Activated T-helper 17 cell treated with anti-CD3 and anti-CD28 coated beads, Interleukin-2, amount 50 U/mL, for 72 hours (primary cell): ENCODE measurements at places on chromosomes 1 and 21.

DNA sequence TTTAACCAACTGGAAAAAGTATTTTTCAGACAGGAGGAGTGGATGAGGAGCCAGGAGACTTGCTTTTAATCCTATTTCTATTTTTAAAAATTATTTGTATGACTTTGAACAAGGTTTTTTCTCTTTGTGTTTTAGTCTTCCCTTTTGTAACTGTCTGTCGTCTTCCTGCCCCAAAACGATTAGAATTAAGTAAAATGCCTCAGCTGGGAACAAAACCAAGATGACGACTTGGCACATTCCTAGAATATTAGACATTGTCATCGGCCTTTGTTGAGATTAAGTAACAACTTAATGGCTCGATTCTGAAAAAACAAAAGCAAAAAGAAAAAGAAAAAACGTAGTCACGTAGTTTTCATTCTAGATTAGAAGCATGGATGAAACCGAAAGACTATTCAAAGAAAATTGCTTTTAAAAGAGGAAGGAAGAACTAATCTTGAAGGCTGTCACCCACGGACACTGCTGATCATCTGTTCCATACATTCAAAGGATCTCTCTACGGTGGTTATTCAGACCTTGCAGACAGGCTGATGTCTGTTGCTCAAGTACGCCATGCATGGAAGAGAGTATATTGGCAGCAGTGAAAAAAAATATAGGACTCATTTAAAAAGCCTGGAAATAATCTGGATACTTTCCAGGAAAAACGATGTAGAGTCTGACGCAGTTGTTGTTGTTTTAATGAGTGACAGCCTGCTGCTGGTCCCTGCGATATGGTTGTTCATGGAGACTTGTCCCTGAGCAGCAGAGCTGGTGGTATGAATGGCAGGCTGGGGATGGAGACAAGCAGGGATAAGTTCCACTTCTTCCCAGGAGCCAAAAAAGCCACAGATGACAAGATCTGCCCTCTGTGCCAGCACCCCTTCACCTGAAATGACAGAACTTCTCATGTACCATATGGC is 16.8 kb downstream of the GNG4 start:
- peak; percentile 83 for ATAC-seq

DNA sequence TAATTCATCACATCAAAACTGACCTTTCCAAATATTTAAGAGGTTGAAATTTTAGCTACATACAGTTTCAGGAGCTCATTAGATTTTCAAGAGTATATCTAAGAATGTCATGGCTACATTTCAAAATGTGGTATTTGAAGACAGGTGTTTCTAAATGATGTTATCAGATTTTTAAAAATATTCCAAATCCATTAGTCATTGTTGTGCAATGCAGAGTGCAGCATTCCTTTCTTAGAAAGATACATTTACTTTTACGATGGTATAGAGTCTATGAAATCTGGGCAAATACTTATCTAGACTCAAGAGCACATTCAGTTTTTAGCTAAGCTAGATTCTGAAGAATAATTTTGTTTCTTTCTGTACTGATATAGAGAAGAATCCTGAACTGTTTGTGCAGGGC is 230.3 kb downstream of the CHRM3 start:
- no peak for ATAC-seq

- ATAC-seq, result peak; percentile 65
Measured at GRCh38 chr21:38768471-38769063, 37.2 kb upstream of the ETS2 start.

GRCh38 chr1:58000821-58001220 is 545.7 kb downstream of the OMA1 start:
- ATAC-seq, result no peak

DNA sequence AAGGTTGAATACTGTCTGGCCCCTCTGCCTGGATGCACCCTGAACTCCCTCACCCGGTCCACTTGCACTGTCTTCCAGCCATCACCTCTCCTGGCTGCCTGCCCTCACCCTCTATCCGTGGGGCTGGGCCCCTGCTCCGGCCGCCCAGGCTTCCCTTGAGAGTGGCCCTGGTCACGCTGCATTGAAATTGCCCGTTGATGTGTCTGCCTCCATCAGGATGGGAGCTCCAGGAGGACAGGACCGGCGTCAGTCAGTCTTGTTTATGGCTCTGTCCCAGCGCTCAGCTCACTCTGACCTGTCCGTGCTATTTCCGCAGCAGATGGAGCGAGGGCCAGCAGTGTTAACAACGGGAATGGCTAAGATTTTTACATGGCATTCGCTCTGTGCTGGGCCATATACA is 34.9 kb downstream of the FOXO6 start:
- ATAC-seq, result no peak

DNA sequence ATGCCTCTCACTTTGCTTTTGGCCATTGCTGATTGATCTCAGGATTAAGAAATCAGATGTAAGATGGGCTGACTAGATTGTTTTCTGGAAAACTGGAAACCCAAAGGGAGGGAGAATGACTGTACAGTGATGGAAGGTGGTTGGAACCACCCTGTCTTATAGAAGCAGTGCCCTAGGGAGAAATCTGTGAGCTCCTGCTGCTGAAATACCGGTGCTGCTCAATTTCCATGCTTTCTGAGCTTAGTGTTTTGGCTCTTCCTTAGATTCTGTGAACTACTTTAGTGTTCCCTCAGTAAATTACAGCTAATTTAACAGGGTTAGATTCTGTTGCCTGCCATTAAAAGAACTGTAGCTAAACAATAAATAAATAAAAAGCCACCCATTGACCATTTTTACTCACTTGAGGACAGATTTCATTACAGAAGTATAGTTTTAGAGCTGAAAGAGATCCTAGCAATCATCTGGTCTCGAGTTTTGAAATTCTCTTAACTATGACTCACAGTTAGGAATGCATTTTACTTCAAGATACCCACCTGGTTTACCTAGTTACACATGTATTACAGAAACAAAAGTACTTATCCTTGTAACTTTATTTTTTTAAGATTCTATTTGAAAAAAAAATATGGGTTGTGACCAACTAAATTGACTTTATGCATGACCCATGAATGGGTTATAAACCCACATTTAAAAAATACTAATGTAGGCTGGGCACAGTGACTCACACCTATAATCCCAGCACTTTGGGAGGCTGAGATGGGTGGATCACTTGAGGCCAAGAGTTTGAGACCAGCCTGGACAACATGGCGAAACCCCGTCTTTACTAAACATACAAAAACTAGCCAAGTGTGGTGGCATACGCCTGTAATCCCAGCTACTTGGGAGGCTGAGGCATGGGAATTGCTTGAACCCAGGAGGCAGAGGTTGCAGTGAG is 33.2 kb downstream of the CAMSAP2 start:
- ATAC-seq, result no peak

DNA sequence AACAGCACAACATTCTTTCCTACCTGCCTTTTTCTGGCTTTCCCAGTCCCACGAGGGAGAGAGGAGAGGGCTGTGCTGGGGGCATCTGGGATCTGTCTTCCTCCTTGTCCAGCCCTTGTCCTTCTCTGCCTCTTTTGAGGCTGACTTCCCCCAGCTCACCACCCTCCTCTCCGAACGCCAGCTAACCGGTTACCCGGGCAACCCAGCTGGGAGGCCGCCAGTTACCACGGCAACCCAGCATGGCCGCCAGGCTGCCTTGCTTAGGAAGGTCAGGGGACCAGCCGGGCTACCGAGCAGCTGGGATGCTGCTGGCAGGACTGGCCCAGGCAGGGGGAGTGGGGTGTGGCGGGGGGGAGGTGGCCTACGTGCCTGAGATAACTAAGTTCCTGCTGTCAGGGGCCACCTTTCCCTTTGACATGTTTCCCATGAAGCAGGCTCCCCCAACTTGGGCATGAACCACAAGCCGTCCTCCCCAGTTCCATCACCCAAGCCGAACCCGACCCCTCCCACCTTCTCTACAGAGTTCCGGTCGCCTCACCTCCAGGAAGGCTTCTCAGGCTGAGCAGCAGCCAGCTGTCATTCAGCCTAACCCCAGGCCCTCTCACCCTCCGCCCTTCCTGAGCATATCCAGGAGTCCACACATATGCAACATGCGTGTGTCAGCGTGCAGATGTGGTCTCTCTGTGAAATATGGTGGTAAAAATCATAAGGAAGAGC is 8.7 kb downstream of the PLEKHA6 start:
- ATAC-seq, result no peak

DNA sequence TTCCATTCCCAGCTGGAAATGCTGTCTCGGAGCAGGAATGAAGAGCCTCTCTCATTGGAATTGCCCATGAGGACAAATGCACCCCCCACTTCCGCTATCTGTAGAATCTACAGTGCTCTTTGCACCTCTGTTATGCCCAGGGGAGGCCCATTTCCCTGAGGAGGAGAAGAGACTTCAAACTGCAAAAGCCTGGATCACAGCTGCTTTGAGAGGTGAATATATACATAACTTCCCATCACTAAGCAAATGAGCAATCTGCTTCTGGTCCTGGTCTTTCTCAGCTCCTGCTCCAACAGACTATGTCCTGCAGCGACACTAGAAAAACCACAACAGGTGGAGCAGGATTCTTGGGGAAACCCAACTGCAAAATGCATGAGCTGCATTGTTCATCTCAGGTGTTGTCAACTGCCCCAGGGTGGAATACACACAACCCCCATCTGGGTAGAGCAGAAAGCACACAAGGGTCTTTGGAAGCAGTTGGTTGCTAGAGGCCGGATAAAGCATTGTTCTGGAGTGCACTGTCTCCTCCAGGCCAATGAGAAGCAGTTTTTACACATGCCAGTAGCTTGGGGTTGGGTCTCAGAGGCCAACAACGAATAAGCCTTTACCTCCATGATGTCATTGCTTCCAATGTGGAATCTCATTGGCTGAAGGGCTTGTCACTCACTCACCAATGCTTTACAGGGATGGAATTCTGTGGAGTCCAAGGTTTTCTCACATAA is 67.7 kb upstream of the RAB4A start:
- ATAC-seq, result no peak

DNA sequence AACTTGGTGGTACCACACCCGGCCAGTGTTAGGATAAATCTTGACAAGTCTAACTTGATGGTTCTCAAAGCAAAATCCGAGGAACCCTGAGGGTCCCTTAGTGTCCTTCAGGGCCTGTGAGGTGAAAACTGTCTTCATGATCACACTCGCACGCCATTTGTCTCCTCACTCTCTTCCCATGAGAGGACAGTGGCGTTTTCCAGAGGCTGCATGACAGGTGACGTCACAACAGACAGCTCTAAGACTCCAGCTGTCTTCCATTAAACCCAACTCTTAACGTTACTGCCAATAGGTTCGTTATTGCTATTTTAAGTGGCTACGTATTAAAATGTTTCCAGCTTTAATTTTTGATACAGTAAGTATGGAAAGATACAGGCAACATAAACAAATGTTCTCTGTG is 13.8 kb downstream of the CFAP74 start:
- no peak for ATAC-seq

- no peak for ATAC-seq
Measured at GRCh38 chr1:223320959-223321358, 43.0 kb downstream of the SUSD4 start.

GRCh38 chr1:17653728-17654351 is 101.3 kb upstream of the ACTL8 start:
- no peak for ATAC-seq

- no peak for ATAC-seq
Measured at GRCh38 chr1:205062319-205062718, 19.3 kb downstream of the CNTN2 start.

DNA sequence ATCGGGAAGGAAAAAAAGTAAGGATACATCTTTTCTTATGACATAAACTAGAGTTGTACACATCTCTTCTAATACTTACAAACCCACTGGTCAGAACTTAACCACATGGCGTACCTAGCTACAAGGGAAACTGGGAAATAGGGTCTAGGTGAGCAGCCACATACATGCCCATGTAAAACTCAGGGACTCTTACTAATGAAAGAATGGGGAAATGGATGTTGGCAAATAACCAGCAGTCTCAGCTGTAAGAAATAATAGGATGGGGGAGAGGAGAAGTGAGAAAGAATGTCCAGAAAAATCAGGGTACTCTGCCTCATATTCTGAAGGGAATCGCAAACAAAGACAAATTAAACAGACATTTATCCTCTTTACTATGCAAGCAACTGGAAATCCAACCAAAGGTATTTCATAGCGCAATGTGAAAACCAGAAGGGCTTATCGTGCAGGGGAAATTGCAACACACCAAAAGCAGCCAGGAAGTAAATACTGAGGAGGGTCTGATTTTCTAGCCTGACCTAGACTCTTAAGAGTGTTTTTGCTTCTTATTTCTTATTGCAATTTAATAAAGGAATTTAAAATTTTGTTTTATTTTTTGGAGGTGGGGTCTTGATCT is 17.5 kb downstream of the GTF2B start:
- no peak for ATAC-seq

GRCh38 chr1:185646202-185646683 is 87.9 kb upstream of the HMCN1 start:
- peak; percentile 27 for ATAC-seq

- ATAC-seq, result no peak
Measured at GRCh38 chr1:54172614-54173599, 20.1 kb upstream of the CDCP2 start.

DNA sequence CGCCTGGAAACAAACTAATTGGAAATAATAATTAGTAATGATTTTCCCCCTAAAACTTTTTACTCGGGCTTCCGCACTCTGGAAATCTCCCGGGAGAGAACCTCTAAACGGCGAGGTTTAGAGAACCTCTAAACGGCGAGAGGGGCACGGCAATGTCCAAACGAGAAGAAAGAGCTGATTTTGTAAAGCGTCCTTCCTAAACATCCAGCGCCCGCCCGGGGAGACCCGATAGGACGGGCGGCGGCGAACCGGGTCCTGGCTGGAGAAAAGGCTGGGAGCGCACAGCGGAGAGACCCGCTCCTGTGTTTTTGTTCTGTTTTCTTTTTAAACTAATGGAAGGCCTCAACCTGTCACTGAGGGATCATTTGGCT is 1.6 kb downstream of the PAX7 start:
- no peak for ATAC-seq

DNA sequence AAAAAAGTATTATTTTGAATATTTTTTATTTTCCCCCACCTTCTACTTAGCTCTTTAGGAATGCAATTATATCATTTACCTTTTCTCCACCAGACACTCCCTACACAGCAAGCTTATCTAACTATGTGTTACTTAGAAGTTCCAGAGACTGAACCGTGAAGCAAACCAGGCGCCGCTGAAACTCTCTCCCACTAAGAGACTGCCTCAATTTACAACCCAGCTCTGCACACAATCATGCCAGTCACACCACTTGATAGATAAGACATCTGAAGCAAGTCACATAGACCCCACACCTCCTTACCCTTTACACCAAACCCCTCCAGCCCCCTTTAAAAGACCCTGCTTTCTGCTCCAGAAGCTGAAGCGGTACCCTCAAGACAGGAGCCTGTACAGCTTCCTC is 245.5 kb downstream of the S1PR1 start:
- no peak for ATAC-seq

GRCh38 chr1:25523542-25523941 is 19.9 kb upstream of the LDLRAP1 start:
- no peak for ATAC-seq
